Glutamatergic neuron (in vitro differentiated cells): ENCODE measurements at places on chromosomes 13 and 19.

- DNase-seq = no peak
Measured at GRCh38 chr13:48192411-48192935, 40.5 kb upstream of the ITM2B start.

DNA sequence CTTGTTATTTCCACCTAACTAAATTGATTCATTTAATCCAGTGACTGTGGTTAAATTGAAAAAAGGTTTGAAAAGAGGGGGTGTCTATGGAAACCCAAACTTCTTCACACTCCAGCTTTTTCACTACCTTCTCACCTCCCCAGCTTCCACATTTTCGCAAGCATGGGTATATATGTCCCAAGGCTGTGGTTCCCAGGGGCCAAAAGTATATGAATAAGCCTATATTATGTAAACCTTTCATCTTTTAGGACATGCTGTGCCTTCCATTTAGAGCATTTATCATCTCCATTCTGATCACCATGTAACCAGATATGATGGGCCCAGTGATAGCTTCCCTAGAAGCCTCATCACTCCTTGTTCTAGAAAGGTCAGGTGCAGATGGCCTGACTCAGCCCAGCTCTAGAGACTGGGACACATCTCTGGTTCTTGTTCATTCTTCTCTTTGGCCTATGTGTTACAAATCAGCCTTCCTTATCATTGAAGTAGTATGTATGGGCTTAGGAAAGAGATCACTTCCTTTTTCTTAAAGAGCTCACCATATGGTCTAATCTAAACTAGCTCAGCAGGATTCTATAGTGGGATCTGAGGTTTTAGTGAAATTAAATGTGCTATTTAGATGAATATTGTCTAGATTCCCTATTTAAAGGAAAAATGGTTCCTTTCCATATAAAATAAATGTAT, 19.5 kb upstream of the ARL11 start:
- DNase-seq = no peak

DNA sequence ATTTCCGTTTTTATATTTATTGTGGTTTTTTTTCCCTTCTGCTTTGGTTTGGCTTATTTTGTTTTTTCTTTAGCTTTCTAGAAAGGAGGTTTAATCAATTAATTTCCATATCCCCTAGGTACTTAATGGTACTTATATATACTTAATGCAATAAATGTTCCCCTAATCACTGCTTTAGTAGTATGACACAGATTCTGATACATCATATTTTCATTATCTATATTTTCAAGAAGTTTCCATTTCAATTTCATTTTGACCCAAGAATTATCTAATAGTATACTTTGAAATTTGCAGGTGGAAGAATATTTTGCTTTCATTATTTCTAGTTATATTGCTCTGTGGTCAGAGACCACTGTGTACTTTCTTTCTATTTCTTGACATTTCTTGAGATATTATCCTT, 66.6 kb upstream of the STK24 start:
- DNase-seq = no peak

DNA sequence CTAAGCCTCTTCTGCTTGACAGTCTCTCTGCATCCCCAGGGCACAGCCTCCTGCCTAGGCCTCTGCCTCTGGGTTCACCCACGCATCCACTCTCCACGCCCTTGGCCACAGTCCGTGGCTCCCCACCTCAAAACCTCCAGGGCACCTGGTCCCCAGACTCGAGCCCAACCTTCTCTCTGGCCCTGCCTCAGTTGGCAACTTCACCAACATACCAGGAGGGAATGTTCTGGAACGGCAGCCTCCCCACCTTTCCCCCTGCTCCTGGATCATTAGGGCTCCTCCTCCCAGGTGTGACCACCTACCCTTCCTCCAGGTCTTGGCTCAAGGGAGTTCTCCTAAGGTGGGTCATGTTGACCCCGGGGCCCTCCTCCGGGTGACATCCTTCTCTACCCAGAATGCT, 69.1 kb downstream of the SOX1 start:
- no peak for DNase-seq

- no peak for DNase-seq
Measured at GRCh38 chr19:46963093-46963734, 56.4 kb upstream of the NPAS1 start.

GRCh38 chr19:37007587-37008220, 70.5 kb upstream of the ZNF420 start:
- DNase-seq = peak; percentile 50

DNA sequence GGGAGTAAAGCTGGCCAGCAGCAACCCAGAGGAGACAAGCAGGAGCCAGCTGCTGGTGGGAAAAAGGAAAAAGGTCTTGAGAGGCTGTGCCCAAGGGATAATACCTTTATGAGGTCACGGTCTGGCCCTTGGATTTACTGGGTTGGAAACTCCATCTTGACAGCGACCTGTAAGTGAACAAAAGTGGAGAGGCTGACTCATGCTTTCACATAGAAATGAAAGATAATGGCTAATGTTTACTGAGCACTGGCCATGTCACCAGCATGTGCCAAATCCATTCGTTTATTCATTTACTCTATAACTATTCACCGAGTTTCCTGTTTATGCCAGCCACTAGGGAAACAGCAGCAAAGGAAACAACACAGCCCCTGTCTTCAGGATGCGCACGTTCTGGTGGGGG, 4.7 kb downstream of the VRK3 start:
- no peak for DNase-seq

- no peak for DNase-seq
Measured at GRCh38 chr13:20369886-20370361, 137.8 kb upstream of the GJB6 start.

DNA sequence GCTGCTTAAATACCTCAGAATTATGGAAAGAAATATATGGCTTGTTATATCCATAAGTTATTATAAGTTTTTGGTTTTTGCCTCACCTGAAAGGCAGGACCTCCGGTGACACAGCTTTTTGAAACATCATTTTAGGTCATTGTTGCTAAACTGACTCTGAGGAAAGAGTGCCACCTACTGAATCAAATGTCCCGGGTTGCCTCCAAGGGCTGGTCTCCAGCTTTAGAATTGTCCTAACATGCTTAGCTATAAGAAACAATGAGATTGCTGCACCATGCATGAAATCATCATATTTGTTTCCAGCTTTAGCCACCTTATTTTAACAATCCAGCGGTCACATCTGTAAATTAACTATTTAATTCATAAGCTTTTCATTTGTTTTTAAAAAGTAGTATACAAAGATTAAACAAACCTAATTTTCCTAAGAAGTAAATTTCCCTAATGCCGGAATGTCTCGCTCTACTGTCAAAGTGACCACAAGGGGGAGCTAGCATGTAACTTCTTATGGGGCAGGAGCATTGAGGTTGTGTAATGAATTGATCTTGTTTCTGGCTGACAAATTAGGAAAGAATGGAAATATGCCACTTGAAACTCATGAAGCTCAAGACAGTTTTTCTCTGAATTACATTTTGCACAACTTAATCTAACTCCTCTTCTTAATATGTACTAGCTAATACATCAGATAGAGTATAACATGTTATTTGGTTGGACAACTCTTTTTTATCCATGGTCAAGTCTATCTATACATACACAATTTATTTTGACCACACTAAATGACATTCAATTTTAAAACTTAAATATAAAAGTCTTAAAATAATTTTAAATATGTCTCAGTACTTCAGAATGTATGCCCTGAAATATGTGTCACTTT, 6.7 kb upstream of the PCDH17 start:
- DNase-seq = peak; percentile 43

- no peak for DNase-seq
Measured at GRCh38 chr19:328025-328505, 16.5 kb downstream of the MIER2 start.

DNA sequence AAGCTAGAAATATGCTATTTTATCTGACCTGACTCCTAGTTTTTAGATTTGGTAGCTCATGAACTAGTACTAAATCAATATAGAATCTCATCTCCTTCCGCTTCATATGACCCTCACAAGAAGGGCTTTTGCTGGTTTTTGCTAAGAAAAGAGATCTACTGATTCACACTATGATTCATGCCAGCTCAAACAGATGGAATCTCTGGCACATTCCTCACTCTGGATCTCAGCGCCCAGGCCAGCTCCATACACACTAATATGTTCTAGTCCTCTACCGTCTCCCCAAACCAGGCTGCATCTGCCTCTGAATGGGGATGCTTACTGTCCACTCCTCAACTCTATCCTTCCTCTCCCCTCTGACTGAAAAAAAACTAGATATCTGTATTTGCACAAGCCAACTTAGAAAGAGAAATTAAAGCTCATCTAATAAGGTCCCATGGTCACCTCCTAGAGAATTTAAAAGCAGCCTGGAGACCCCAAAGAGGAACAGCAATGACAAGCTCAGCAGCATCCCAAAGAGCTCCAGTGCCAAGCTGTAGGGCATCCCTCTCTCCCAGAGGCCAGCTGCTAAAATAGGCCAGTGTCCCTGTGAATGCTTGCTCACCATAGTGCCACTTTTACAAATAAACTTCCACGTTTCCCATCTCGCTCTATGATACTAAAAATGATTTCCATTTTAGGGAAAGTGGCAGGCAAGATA, 74.9 kb downstream of the LHFPL6 start:
- DNase-seq = no peak

- DNase-seq = peak; percentile 53
Measured at GRCh38 chr13:20231839-20232555, at the start of gene GJB6. Gene GJB6, minus strand, starts transcription at chr13:20232319. Its CDS starts 8,839 bp downstream, at chr13:20223480.

- no peak for DNase-seq
Measured at GRCh38 chr19:23391236-23391635, 4.0 kb downstream of the ZNF91 start.

DNA sequence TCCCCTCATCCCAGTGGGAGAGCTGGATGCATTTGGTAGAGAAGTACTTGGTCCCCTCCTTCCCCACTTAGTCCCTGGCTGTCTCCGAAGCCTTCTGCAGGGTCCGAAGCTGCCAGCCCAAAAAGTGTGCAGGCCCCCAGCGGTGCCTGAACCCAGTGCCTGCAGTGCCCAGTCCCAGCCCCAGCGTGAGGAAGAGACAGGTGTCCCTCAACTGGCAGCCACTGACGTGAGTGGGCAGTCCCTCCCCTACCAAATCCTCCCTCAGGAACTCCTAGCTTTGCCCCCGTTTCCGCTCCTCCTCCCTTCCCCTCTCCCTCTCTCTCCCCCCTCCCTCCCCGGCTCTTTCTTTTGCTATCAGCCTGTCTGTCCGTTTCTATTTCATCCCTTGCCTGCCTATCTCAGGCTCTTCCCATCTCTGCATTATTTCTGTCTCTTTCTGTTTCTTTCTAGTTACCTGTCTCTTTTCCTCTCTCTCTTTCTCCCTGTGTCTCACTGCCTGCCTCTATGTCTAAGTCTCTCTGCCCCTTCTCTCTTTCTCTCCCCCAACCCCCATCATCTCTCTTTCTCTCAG, 1.8 kb upstream of the LTBP4 start:
- DNase-seq = no peak

GRCh38 chr19:7595466-7596133, at the start of gene CAMSAP3:
Gene CAMSAP3, plus strand, starts transcription at chr19:7595863. Its CDS starts 140 bp downstream, at chr19:7596003.
- peak; percentile 74 for DNase-seq

- no peak for DNase-seq
Measured at GRCh38 chr13:92362717-92363116, 863.9 kb upstream of the GPC6 start.

DNA sequence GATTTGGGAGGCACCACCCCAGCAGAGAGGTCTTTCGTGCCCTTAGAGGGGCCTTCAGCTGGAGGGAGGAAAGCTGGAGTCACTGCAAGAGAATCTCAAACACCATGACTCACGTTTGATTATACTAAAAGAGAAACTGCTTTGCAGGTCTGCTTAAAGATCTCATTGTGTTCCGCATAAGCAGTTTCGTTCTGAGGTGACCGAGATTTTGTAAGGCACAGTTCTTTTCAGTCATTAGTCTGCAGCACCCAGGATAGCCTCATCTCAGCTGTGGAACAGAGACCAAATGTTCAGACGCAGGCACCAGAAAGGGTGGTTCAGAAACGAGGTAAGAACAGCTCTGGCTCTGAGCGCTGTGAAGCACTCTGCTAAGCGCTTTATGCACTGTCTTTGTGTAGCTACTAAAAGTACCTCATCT, 71.2 kb upstream of the GTF3A start:
- DNase-seq = no peak

DNA sequence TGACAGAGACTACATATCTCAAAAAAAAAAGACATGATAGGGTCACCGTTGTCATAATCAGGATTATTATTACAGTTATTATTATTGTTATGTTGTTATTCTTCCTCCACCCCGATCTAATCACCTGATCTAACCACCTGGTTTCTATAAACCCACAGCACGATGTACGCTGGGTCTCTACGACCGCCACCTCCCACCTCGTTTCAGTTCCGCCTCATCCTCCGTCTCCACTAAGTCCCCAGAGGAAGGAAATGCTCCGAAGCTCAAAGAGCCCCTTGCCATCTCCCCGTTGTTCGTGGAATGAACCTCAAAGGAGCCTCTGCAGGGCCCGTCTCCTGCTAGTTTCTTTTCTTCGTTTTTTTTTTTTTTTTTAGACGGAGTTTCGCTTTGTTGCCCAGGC, 15.9 kb upstream of the MEIS3 start:
- DNase-seq = no peak

DNA sequence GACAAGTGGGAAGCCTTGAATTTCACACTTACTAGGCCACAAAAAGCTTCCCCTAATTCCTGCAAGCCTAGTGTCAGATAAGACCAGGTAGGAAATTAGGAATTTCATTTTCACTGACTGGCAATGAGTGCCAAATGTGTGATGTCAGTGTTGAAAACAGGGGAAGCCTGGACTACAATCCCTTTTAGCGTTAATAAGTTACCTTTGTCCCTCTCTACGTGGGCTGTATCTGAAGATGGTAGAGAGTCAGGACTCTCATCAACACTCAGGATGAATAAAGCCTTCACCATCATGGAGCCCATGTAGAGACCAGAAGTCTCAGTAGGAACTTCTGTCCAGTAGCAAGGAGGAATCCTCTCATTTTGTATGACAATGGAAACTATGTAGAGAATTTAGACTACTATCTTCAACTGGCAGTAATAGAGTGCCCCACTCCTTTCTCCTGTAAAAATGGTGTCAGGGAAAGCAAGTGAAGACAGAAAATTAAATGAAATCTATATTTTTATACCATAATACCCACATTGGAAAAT, 324.1 kb upstream of the KLHL1 start:
- DNase-seq = no peak

GRCh38 chr19:575527-576506, 3.4 kb downstream of the BSG start:
- no peak for DNase-seq

DNA sequence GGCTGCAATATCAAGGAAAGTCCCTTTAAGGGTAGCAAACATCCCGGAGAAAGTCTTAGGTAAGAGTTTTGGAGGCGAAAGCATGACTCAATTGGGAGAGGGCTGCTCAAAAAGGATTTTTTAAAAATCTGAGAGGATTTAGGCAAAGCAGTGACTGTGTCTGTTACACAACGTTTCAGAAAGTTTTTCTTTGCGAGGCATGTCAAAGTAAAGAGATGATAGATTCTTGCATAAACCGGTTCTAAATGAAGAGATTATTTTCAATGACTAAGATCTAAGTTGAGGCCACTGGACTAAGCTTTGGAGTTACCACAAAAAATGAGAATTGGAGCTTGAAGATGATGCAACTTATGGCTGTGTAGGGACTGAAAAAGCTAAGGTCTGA, 43.7 kb upstream of the ENOX1 start:
- DNase-seq = no peak
